ENCODE measurements at places on chromosomes 2 and 18.

DNA sequence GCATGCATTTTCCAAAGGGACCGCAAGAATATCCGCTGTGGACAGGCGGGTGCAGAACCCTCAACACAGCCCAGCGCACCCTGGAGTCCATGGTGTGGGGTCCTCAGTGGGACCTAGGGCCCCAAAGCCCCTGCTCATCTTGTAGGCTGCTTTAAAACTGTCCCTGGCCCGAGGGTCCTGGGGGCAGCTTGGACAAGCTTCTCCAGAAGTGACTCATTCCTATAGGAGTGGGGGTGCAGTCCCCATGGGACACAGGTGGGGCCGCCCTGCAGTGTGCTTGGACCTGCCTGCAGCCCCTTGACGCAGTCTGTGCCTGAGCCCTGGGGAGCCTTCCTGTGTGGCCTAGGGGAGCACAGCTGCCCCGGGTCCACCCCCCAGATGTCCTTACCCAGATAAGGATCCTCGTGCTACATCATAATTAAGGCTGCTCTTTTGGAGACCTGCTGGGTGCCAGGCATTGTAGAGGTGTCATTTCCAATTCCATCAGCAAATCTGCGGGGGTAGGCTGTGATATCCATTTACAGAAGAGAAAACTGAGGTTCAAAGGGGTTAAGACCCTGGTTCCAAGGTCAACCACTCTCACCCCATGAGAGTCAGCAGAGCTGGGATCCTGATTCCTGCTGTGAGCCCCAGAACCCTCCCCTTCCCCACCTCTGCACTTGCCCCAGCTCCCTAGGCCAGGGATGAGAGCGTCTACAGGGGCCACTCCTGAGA lies 1.7 kb upstream of the HS6ST1 start:
- no peak for DNase-seq

GRCh38 chr2:113079131-113079530 lies 11.4 kb downstream of the IL1F10 start:
- no peak for DNase-seq

DNA sequence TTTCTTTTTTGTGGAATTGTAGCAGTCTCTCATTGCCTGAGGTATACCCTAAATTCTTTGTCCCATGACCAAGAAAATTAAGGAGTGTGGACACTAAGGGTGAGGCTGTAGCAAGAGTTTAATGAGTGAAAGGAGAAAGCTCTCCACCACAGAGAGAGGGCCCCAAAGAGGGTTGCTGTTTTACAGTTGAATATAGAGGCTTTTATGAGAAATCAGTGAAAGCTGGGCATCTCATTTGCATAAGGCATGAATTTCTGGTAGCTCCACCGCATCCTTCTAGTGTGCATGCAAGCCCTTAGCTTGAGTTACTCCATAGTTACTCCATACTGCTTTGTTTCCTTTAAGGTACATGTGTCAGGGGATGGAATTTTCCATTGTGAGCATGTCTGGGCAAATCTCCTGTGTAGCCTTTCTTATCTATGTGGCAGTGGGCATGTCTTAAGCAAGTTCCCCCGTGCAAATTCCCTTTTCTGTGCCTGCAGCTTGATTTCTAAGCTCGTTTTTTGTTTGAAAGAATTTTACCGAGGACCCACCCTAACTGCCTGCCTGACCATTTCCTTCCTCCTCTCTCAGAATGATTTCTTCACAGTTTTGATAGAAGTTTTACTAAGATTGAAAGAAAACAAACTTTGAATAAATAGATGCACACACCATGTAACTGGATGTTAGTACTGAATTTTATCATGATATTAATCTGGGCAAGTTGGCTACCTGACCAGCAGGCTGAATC lies 218.9 kb downstream of the PARD3B start:
- DNase-seq: no peak

- no peak for DNase-seq
Observed at GRCh38 chr2:169362118-169362893, at the start of gene LRP2. Gene LRP2, minus strand, starts transcription at chr2:169362534. Its CDS starts 135 bp downstream, at chr2:169362399.

- no peak for DNase-seq
Observed at GRCh38 chr2:25655316-25655715, 18.1 kb downstream of the DTNB start.

Data from fibroblast of mammary gland (primary cell).